ENCODE measurements at places on chromosomes 2 and 18.

- DNase-seq: no peak
These were observed 114.6 kb downstream of the TLK1 start for GRCh38 chr2:171046048-171046560.

DNA sequence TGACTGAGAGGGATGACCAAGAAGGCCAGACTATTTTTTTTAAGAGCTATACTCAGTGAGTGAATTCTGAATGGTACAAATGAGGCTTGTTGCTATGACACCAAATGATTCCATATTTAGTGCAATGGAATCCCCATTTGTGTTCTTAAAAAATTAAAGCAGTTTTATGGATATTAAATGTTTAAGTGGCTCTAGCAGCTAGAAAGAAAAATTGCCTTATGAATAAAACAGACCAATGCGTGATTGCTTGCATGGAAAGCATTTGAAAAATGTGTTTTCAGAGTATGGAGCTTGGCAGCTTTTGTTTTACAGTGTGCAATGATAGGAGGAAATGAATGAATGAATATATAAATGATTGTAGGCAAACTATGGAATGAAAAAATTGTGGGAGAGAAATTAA is 238.8 kb upstream of the DPP10 start:
- DNase-seq: no peak

- no peak for DNase-seq
These were observed 57.4 kb upstream of the AMMECR1L start for GRCh38 chr2:127943186-127943585.

DNA sequence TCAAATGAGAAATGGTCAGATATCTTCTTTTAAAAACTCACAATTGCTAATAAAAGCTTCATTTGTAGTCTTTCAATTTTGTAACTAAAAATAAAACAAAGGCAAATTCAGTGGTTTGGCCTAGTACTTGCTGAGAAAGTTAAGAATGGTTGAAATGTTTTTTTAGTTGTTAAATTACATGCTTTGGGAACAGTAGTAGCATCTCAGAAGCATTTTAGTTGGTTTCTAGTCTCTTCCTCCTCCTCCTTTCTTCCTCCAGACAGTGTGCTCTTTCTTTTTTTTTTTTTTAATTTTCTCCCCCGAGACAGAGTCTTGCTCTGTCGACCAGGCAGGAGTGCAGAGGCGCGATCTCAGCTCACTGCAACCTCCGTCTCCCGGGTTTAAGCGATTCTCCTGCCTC is 9.8 kb downstream of the TRAK2 start:
- no peak for DNase-seq

GRCh38 chr2:79940364-79940763 is 364.2 kb downstream of the LRRTM1 start:
- DNase-seq: no peak

DNA sequence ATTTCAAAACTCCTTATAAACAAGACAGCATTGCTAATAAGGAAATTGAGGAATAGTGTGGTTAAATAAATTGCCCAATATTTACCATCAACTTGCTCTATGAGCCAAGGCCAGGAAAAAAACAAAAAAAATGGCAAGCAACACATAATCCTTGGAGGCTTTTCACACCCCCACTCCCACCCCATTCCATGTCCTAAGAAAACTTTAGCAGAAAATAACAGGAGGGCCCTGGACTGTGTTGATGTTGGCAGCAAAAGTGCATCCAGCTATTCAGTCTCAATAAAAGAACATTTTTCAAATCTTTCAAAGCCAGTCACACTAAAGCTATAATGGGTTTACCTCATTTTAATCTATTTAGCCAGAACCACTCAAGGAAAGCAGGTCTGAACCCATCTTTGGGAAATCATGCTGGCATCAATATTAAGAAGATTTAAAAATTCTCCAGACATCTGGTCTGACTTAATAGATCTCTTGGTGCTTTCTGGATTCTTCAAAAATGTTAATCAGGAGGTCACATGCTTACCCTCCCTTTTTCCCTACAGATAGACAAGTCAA is 34.6 kb upstream of the STK17B start:
- DNase-seq: no peak

DNA sequence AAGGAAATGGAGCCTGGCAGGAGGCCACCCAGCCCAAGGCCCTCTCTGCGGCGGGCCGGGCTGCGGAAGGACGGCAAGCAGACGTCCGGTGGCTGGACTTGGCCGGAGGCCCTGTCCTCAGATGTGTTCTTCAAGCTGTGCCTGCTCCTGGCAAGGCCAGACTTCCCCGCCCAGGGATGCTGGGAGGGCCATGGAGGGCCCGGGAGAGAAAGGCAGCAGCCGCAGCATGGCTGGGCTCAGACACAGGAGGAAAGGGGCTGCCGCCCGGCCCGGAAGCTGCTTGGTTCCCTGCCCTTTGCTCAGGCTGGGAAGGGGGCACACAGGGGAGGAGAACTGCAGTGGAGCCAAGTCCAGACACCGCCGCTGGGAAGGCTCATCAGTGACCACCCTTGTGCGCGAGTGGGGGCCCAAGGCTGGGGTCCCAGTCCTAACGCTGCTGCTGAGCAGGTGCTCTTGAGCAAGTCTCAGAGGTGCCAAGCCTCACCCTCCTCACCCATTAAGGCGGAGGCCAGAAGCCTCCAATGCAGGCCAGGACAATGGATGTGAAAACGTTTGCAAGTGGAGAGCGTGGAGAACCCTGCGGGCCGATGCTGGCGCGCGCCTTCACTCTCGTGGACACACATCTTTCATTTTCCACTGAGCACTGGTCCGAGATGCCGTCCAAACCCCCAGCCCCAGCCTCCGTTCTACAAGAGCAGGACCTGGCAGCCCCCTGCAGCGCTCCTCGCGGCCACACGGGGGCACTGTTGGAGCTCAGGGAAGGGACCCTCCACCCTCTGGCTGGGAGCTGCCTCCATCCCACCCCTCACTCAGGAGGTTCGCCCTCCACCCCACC is 7.9 kb downstream of the CROCC2 start:
- DNase-seq: no peak

DNA sequence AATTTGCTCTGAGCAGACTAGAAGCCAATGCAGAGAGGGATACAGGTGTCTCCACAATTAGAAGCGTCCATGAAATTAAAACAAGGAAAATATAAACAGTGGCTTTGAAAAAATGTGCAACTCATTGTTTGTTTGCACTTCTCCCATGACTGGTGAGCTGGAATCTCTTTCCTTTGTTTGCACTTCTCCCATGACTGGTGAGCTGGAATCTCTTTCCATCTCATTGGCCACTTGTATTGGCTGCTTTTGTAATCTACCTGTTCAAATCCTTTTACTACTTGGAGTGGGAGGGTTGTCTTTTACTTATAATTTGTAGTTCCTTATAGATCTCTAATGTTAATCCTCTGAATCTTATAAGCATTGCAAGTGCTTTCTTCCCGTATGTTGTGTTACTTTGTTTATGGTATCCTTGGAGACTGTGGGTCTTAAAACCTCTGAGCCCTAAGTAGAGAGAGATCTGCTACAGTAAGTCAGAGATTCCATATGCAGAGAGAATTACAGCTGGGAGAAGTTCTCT is 94.1 kb downstream of the RTN4 start:
- no peak for DNase-seq

- no peak for DNase-seq
These were observed 91.7 kb upstream of the ACAA2 start for GRCh38 chr18:49904871-49905555.

DNA sequence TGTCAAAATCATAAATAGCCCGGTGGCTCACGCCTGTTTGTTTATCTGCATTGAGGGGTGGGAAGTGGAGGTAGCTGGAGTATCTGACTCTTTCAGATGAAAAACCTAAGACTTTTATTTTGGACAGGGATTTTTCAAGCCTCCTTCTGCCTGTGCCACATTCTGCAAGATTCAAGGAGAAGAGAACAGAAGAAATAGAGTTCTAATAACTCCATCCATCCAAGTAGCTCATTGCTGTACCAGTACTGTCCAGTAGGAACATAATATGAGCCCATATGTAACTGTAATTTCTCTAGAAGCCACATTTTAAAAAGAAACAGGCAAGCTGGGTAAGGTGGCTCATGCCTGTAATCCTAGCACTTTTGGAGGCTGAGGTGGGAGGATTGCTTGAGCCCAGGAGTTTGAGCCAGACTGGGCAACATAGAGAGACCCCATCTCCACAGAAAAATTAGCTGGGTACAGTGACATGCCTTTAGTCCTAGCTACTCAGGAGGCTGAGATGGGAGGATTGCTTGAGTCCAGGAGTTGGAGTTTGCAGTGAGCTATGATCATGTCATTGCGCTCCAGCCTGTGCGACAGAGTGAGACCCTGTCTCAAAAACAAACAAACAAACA is 35.4 kb upstream of the NT5DC4 start:
- no peak for DNase-seq

GRCh38 chr2:98501876-98502275 is 57.2 kb downstream of the INPP4A start:
- no peak for DNase-seq

DNA sequence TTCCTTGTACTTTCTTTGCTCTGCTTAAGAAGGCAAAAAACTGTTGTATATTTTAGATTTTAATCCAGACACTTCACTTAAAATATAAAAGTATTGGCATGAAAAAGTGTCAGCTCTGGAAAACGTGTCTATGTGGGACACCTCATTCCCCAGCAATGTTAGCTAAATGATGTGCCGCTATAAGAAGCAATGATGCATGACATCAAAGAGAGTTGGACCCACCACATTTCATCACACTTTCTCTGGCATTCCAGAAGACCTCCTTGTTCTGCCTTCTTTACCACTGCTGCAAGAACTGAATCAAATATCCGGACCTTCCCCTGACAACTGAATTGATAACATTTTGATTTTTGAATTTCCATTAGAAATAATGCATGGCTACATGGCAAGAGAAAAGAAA is 242.4 kb upstream of the TANK start:
- DNase-seq: no peak

DNA sequence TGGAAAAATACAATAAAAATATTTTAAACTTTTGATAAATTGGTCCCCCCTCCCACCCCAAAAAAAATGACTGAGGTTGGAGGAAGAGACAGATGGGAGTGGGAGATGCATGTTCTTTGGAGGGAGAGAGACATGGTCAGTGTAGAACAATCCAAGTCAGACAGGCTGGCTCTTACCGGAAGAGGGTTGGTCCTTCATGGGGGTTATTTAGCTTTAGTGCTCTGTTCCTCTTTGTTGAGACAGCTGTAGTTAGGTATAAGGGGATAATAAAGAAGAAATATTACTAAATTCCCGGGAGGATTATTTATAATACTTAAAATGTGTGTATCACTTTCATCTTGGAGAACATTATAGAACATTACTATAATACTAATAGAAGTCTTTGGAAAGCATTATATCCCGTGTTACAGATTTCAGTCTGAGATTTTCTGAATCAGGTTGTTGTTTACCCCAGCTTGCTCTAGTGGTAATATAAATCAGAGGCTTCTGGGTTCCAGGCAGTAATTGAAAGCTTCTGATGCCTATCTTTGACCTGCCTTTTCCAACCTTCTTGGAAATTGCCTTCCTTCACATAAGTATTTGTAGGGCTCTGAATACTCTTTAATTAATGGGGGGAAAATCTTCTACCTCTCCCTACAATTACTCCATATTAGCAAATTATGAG is 87.7 kb downstream of the SPTBN1 start:
- no peak for DNase-seq

DNA sequence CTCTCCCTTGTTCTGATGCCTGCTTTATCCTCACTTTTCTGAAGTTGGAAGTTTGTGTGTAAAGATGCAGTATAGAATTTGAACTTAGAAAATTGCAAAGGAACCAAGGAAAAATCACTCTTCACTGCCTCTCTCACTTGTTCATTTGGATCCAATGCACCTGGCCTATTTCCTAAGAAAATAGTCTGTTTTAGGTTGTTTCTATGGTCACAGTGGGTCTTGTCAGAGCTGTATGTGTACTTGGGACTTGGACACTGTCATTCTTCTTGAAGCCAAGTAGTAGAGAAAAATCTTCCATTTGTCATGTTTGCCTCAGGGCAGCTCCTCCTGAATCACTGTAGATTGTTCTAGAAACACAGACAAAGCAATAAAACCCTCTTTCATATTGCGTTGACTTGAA is 80.3 kb upstream of the SESTD1 start:
- no peak for DNase-seq
